Foreskin keratinocyte (primary cell): ENCODE measurements at places on chromosomes 11 and 22.

- DNase-seq = no peak
Observed at GRCh38 chr11:45204761-45205160, 58.3 kb downstream of the PRDM11 start.

DNA sequence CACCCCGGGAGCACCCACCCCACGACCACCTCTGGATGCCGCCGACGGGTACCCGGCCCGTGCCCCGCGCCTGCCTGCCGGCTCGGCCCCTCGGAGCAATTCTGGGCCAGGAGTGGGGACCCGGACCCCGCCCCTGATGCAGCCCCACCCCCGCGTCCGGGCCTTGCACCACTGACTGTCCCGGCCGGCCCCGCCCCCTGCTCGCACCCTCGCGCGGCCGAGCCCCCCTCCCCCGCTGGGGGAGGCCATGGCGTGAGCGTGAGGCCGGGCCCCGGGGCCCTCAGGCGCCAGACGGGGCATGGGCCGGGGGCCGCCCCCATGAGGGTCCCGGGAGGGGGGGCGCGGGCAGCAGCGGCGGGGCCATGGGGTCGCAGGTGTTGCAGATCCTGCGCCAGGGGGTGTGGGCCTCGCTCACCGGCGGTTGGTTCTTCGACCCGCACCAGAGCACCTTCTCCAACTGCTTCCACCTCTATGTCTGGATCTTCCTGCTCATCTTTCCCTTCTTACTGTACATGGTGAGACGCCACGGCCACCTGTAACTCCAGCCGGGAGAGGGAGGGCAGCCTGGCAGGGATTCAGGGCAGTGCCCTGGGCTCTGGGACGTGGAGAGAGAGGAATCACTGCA, 486 bp downstream of the PCNX3 start:
- DNase-seq = no peak

- DNase-seq = no peak
Observed at GRCh38 chr22:26952004-26952403, 294.6 kb downstream of the MIAT start.

DNA sequence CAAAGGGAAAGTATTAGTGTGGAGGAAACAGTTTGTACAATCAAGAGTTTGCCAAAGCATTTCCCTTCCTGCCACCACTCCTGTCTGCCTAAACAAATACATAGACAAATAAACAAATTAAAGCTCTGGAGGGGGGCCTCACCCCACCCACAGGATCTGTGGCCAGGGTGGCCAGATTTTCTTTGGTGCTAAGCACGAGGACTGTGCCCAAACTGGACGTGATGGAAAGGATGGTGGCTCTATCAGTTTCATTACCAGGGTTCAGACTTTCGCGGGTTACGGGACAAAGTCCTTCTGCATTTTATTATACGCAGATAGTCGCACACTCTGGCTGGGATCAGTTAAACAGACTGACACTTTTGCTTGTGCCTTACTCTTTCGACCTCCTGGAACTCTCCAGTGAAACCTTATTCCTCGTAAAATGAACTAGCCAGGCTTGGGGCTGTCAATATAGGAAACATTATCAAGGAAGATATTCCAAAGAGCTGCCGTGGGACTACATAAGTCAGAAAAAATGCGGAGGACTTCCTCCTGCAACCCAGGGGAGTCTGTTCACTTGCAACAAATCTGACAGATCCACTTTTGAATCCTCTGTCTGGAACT, 11.2 kb downstream of the BARX2 start:
- DNase-seq = no peak

GRCh38 chr11:76234416-76235232, 28.3 kb upstream of the WNT11 start:
- no peak for DNase-seq

- no peak for DNase-seq
Observed at GRCh38 chr22:17245341-17245740, 26.1 kb upstream of the ADA2 start.

DNA sequence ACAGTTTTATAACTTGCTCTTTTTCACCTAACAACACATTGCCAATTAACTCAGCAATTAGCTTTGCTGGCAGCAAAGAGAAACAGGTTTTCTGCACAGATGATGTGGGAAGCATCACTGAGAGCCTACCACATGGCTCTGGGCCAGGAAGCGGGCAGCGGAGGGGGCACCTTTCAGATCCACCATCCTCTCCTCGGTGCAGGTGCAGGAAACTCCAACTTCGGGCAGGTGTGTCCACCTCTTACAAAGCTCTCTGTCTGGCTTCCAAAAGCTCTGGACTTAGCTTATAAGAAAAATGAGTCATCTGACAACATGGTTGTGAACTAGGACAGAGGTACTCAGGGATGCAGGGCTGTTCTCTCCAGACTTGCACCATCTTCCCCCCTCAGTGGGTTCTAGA, 77.0 kb downstream of the RPS6KA4 start:
- DNase-seq = peak; percentile 7
